ENCODE measurements at places on chromosomes 1 and 21.

- no peak for DNase-seq
These were observed 273.2 kb downstream of the BACH1 start for GRCh38 chr21:29571949-29572348.

GRCh38 chr1:32736812-32737791 lies 34.5 kb upstream of the SYNC start:
- peak; percentile 82 for DNase-seq

DNA sequence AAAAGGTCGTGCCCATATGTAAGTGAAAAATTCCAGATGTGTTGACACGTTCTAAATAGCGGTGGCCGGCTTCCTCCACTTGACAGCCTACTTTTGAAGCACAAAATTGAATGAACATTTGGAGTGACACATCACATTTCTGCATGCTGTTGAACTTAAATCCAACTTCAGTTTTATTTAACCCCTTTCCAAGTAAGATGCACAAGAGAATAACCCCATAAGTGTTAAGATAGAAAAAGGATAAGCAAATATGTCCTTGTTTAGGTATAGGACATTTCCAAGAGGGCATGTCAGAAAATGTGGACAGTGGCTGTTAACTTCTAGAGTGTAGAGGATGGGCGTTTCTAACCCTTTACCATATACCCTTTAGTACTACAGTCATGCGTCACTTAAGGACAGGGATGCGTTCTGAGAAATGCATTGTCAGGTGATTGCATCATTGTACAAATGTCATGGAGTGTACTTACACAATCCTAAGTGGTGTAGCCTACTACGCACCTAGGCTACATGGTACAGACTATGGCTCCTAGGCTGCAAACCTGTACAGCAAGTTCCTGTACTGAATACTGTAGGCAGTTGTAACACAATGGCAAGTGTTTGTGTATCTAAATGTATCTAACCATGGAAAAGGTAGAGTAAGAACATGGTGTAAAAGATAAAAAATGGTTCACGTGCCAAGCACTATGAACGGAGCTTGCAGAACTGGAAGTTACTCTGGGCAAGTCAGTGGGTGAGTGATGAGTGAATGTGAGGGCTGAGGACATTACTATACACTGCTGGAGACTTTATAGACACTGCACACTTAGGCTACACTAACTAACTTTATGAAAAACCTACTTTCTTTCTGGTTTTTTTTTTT lies 9.3 kb upstream of the FAM89A start:
- no peak for DNase-seq

DNA sequence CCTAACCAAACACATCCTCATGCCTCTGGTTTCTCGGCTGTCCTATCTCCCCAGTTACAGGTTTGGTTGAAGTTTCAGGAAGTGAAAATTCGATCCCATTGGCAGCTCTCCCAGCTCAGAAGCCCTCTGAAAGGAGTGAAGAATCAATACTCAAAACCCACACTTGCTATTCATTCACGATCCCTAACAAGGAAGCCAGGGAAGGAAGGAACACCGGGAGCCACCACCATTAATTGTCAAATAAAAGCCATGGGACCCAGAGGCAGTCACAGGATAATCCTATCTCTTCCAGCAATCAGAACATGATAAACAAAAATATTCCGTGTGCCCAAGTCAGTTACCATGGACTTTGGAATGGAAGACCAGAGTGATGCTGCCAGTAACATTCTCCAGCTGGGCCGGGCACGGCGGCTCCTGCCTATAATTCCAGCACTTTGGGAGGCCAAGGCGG lies 7.0 kb downstream of the TMPRSS2 start:
- DNase-seq, result peak; percentile 44

DNA sequence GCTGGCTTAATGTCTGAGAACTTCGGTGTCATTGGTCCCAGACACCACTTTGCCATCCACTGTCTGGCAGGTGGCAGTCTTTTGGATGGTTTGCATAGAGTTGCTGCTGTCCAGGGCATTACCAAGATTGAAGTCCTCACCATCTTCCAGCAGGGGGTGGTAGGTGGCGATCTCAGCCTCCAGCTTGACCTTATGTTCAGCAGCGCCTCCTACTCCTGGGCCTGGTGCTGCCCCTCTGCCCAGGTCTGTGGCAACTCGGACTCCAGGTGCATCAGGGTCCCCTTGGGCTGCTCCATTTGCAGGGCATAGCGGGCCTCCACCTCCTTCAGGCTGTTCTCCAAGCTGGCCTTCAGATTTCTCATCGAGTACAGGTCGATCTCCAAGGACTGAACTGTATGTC lies 573.3 kb upstream of the NCAM2 start:
- no peak for DNase-seq

DNA sequence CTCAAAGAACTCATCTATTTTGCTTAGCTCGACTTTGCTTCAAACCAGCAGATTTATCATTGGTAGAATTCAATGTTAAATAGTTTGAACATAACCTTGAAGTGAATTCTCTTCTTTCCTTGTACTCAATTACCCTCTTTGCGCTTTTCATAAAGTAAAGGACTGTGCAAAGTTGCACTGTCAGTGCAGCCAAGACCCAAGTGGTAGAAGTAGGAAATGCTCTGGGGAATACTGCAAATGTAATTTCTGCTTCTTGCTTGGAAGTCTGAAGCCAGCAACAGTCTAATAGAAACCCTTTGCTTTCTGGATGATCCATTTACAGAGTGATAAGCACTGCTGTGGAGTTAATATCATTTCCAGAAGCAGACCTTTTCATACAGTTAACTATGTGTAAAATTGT lies 936.7 kb upstream of the TMPRSS15 start:
- DNase-seq, result no peak

DNA sequence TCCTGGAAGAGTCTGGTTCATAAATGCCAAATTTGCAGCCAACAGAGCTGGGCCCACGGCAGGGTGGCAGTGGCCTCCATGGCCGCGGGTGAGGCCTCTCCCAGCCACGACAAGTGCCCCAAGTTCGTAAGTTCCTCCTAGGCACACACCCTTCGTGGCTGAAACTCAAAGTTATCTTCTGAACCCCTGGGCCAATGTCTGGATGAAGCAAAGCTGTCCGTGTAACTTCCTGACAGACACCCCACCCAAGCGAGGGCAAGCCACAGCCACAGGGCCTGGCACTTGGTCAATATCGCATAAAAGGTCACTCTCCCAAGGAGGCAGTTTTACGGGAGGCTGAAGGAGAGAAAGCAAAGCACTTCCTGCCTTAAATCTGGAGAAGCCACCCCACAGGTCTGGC lies 27.8 kb upstream of the GPR153 start:
- DNase-seq, result no peak
